ENCODE measurements at places on chromosomes 7 and 10.

DNA sequence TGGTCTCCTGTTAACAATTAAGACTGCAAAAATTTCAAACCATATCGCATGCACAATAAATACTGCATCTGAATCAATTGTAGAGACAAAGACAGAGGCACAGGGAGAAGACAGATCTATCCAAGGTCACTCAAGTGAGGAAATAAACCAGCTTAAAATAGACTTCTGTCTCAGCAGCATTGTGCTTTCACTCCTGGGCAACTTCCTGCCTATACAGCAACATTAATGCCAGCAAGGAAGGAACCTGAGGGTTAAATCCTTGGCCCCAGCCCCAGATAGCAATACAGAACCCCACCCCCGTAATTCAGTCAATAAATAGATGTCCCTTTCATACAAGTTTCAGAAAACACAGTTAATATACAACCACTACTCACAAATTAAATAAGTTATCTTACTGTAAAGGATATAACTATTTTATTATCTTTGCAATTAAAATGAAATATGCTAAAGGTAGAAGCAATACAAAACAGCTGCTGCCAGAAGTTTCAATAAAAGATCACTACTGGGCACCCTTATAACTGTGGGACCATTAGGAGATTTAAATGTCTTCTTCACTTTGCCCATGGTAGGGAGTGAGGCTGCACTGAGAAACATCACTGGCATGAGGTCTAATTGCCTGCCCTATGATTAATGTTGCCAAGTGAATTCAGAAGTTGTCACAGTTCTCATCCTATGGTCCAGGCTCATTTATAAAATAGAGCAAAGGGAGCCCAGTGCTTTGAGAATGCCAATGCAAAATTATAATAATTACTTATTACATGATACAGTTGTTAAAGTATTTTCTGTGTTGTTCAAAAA lies 49.4 kb downstream of the CAV1 start:
- no peak for DNase-seq

GRCh38 chr7:5222841-5223411 lies 32.9 kb downstream of the WIPI2 start:
- no peak for DNase-seq

GRCh38 chr10:60031664-60032063 lies 125.3 kb upstream of the CCDC6 start:
- DNase-seq, result no peak

- no peak for DNase-seq
Observed at GRCh38 chr7:148699782-148700629, 1.3 kb downstream of the CUL1 start.

DNA sequence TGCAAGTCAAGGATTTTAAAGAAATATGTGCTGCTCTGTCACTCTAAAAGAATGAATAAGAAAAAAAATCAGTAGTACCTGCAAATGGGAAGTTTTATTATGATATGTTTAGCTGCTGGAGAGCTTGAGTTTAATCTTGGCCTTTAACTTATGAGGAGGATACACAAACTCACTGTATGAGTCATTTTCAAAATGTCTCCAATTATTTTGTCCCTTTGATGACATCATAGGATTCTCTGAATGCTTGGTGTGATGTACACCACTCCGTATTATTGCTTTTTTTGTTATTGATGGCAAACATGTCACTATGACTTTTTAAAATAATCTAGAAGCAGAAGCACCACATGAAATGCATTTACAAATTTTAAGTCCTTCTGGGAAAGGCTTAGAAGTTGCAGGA lies 125.8 kb downstream of the RALA start:
- DNase-seq, result no peak

- no peak for DNase-seq
Observed at GRCh38 chr7:155759740-155760430, 52.4 kb downstream of the SHH start.

DNA sequence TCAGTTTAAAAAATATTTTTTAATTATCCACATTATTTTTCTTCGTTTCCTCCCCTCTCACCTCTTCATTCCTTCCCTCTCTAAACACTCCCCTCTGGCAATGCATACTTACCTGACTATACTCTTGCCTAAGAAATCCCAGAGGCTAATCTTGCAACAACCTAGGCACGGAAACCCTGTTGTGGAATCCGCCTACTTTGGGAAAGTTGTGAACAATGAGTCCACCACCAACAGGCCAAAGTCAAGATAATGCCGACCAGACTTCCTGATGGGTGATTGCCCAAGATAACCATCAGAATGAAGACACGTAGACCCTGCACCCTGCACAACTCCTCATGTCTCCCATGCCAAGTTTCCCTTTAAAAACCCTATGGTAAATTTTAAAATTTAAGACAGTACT lies 521.5 kb downstream of the KIF20B start:
- no peak for DNase-seq

- DNase-seq, result no peak
Observed at GRCh38 chr10:3782451-3783315, 2.3 kb downstream of the KLF6 start.

- no peak for DNase-seq
Observed at GRCh38 chr10:125222515-125223308, 62.3 kb upstream of the CTBP2 start.

- DNase-seq, result no peak
Observed at GRCh38 chr10:60517805-60518204, 128.1 kb upstream of the ANK3 start.

- DNase-seq, result peak; percentile 53
Observed at GRCh38 chr10:43304687-43305333, 37.9 kb upstream of the RASGEF1A start.

DNA sequence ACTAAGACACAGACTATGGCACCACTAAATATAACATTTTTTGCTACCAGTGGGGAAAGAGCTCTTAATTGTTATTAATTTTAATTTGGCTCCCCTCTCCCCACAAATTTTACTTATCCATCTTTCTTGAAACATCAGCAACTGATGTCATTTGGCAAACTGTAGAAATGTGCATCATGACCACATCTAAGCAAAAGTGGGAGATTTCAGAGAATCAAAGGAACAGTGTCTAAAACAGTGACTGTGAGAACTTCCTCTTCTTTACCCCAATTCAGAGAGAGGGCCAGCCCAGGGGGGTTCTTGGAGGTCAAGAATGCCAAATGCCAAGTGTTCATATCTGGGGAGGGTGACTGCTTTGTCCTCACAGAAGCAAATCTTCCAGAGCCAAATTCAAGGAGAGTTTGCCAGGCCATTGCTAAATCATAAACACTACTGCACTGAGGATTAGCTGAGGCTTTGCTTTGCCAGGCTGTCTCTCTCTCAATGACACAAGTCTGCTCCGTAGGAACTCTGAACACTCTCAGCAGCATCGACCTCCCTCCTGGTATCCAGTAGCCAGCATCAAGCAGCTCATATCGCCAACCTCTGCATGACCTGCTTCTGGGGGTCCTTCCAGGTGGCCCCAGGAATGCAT lies 65.6 kb downstream of the ITIH5 start:
- DNase-seq, result no peak

DNA sequence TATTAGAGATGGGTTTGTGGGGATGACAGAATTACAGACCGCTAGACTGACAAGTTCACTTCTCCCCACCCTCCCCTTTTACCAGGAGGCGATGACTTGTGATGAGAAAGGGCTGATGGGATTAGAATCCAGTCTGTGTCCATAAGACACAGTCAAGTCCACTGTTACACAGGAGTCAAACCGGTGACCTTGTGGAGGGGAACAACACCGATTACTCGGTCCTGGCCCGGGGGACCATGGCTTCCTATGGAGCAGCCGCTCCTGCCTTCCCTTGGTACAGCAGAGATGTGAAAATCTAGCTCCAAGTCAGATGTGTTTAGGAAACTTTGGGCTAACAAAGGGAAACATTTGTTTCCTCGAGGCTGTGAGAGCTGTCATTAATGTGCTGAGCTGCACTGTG lies 105.5 kb downstream of the ACTR3B start:
- DNase-seq, result no peak

GRCh38 chr7:135349746-135350145 lies 116.1 kb downstream of the STRA8 start:
- no peak for DNase-seq

- no peak for DNase-seq
Observed at GRCh38 chr10:75941223-75941801, 509.9 kb downstream of the LRMDA start.

GRCh38 chr7:51451751-51452476 lies 135.3 kb upstream of the COBL start:
- DNase-seq, result no peak

- no peak for DNase-seq
Observed at GRCh38 chr10:103850572-103850895, 4.8 kb downstream of the SH3PXD2A start.

DNA sequence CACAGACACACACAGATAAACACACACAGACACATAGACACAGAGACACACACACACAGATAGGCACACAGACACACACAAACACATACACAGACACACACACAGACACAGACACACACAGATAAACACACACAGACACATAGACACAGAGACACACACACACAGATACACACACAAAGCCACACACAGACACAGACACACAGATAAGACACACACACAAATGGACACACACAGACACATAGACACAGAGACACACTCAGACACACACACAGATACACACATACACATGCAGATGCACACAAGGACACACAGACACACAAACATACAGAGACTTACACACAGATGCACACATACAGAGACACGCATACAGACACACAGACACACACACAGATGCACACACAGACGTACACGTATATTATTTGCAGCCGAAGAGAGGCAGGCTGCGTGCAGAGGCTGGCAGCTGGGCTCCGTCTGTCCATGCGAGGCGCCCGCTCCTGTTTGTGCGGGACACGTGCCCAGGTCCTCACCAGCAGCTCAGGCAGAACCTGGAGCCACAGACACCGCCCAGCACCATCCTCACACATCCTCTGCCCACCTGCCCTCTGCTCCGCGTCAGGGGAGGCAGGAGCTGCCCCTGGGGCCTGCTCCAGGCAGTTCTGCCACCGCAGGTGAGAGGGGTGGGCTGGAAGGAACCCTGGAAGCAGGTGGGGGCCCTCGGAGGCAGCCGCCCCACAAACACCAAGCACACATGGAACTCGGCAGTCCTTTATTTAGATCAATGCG lies 1.2 kb downstream of the CALML5 start:
- DNase-seq, result no peak

- no peak for DNase-seq
Observed at GRCh38 chr7:12768948-12769347, 81.5 kb downstream of the ARL4A start.

- no peak for DNase-seq
Observed at GRCh38 chr7:101418694-101419093, 56.0 kb downstream of the COL26A1 start.

- DNase-seq, result no peak
Observed at GRCh38 chr7:113763226-113763625, 155.6 kb downstream of the PPP1R3A start.

GRCh38 chr10:116451711-116452337 lies 24.2 kb downstream of the PNLIPRP3 start:
- no peak for DNase-seq

GRCh38 chr10:89203237-89203636 lies 3.9 kb downstream of the CH25H start:
- DNase-seq, result no peak

Data from stimulated activated CD8-positive, alpha-beta memory T cell treated with anti-CD3 and anti-CD28 coated beads, Interleukin-15, amount 100 ng/mL, for 4 hours (primary cell).